SK-N-SH (cell line): ENCODE measurements at places on chromosomes 2 and 18.

- no peak for DNase-seq
Observed at GRCh38 chr18:5979971-5980457, 84.7 kb upstream of the TMEM200C start.

DNA sequence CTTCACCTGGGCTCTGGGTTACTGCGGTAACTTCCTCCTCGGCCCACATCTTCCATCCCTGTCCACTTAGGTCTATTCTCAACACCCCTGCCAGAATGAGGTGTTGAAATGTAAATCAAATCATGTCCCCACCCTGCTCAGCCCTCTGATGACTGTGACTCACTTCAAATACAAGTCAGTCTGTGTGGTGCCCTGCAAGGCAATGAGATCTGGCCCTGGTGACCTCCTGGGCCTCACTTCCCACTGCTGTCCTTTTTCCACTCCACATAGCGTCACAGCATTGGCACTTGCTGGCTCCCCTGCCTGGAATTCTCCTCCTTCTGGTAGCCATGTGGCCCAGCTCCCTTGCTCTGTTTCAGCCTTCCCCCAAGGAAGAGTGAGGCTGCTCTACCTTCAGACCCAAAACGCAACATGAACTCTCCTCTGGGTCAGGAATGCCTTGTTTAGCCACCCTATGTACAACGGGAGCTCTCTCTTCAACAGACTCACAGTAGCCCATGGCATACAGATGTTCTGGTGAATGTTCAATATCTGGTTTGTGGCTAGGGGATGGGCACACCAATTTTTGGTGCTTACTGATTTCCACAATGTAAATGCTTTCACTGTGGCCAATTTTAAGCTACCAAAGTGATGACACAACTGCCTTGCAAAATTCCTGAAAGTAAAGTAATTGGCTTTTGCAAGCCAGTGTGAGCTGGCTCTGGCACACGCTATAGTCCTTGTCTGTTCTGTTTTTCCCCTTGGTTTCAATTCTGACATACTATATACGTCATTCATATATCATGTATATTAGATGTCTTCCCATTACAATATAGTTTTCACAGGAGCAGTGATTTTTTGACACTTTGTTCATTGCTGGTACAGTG lies 550.3 kb upstream of the HS6ST1 start:
- DNase-seq: no peak

GRCh38 chr2:119879502-119879901 lies 119.8 kb downstream of the PTPN4 start:
- DNase-seq: no peak

DNA sequence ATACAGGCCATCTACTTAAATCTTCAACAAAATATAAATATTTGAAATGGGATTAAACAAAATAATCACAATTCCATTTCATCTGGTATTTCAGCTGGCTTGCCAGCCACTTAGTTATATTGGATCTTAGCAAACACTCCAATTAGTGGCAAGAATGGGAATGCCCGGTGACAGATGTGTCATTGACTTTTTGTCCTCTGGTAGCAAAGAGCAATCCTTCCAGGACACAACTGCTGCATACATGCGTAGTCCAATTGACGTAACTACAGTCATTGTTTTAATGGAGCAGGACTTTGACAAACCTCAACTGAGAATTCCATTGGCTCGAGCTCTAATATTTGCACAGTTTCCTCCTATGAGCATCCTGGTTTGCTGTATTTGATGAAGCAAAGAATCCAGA lies 69.9 kb downstream of the RNF152 start:
- no peak for DNase-seq

- DNase-seq: no peak
Observed at GRCh38 chr2:46950314-46950713, 34.7 kb upstream of the MCFD2 start.

DNA sequence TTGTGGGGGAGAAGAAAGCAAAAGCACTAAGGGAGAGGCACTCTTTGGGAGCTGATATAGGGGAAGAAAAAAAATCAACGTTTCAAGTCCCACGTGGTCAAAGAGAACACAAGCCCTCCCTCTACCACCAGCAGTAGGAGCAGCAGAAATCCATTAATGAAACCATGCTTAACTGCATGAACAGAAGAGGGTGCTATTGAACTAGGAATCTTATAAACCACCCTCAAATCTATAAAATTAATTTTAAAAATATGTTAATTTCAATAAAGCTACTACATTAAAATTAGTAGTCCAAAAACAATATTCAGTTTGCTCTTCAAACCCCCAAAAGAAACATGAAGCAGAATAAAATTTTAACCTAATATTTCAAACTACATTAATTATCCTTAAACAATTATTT lies 147.8 kb downstream of the TMEM18 start:
- peak; percentile 85 for DNase-seq

- no peak for DNase-seq
Observed at GRCh38 chr2:85275984-85276540, 51.7 kb downstream of the TGOLN2 start.

DNA sequence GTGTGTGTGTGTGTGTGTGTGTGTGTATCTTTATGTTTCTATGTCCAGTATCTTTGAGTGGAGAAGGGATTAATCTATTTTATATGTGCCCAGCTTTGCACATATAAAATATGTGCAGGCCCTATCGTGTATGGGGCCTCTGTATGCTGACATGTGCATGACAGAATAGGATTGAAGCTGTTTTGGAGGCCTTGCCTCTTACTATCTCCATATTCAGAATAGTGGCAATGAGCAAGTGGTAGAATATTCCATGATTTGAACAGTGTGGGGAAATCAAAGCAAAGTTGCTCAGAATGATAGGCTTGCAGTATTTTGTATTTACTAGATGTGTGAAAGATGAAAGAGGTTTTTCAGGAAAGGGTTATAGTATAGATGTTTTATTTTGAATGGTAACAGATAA lies 480.8 kb downstream of the XIRP2 start:
- DNase-seq: no peak
